ENCODE measurements at places on chromosomes 2 and 18. TPM values are rescaled to one million over a fixed set of nuclear protein-coding genes. Genes with fewer than 3 reads are reported as not detected.
A peak's percentile ranks its signal among the peaks of the same experiment; 100 is the strongest.

DNA sequence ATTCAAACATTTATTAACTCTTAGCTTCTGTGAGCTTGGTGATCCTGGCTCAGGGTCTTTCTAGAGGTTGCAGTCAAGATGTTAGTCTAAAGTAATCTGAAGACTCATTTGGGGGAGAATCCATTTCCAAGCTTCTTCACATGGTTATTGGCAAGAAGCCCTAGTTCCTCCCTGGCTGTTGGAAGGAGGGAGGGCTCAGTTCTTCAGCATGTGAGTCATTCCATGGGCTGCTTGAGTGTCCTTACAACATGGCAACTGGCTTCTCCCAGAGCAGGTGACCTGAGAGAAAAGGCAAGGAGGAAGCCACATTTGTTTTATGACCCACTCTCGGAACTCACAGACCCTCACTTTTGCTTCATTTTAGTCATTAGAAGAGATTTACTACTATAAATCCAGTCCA, 10.6 kb upstream of the C2orf74 start:
- DNase-seq, result no peak

GRCh38 chr2:23323917-23324680, 60.9 kb upstream of the KLHL29 start:
- DNase-seq, result no peak

DNA sequence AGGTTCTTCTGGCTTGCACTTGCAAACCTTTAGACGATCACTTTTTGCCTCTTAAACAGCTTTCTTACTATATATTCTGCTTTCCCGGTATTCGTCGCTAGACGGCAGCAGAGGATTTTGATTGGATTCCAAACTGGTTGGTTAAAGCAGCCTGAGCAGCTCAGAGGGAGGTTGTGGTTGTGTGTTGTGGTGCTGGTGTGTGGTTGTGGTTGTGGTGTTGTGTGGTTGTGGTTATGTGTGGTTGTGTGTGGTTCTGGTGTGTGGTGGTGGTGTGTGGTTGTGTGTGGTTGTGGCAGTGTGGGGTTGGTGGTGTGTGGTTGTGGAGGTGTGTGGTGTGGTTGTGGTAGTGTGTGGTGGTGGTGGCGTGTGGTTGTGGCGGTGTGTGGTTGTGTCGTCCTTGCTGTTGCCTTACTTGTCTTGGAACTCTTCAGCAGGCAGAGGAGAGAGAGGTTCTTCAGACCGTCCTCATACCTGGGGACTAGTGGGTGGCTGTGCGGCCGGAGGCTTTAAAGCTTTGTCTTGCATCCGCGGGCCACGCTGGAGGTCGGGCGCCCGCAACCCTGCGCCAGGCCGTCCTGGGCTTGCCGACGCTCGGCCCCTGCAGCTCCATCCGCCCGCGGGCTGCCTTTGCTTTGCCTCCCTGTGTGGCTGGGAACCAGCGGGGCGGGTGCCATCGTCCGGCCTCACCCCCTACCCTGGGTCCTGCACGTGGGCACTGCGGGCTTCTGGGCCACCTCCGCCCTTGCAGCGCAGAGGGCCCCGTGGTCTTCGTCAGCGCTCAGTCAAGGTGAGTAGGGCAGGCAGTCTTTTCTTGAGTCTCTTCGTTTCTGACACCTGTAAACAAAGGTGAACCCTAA, 190.8 kb downstream of the ARHGAP28 start:
- DNase-seq, result peak; percentile 63

DNA sequence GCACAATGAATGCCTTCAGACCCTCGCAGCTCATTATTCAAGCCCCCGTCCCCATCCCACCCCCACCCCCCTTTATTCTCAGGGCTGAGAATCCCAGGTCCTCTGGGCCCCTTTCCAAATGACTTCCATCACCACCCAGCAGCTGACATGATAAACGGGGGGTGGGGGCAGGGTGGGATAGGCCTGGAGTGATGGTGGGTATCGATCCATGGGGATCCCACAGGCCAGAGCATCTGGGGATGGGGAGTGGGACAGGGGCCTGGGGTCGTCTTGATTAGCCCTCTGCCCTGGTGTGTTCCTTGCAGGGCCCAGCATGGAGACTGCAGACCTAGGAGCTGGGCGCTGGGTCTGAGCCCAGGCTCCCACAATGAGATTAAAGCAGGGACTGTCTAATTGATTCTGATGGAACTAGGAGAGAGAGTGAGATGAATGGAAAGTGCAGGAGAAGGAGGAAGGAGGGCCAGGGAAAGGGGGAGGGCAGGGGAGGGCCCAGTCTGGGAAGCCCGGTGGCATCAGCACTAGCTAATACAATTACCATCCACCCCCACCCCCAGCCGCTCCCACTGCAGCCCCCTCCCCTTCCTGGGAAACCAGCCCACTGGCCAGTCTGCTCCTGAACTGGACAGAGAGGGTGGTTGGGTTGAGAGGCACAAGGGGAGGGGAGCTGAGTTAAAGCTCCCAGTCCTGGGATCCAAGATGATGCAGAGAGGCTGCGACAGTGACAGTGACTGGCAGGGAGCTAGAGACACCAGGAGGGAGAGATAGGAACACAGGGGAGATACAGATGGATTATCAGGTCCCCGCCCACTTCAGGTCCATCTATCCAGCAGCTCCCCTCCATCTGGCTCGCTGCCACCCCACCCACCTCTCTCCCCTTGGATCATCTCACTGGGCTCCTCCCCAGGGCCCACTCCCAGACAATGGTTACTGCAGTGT, 13.1 kb upstream of the TNS1 start:
- DNase-seq, result no peak

GRCh38 chr2:130261099-130261498, 62.9 kb upstream of the TUBA3E start:
- no peak for DNase-seq

- DNase-seq, result no peak
These were observed 42.2 kb downstream of the LPIN1 start for GRCh38 chr2:11788461-11789124.

DNA sequence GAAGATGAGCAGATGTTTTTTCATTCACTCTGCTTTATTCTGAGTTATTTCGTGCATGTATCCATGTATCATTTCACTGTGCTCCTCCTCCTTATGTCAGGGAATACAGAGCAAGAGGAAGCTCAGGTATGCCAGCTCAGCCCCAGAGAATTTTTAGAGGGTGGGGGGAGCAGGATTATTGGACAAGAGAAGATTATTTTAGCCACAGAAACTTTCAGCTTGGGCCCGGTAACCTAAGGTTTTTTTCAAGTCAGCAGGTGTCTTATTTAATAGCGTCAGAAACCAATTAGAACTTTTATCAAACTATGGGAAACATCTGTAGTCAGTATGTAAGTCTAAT, 232.9 kb upstream of the SIX3 start:
- no peak for DNase-seq

- DNase-seq, result no peak
These were observed 107.2 kb upstream of the L3MBTL4 start for GRCh38 chr18:6521803-6522418.

Gene TET3
- 5.1 TPM for total RNA-seq

Gene KCNG2
- total RNA-seq, result 2.6 TPM

- DNase-seq, result no peak
These were observed 7.1 kb downstream of the ATOH8 start for GRCh38 chr2:85760872-85761271.

Gene NOSTRIN
- total RNA-seq, result 22.9 TPM

DNA sequence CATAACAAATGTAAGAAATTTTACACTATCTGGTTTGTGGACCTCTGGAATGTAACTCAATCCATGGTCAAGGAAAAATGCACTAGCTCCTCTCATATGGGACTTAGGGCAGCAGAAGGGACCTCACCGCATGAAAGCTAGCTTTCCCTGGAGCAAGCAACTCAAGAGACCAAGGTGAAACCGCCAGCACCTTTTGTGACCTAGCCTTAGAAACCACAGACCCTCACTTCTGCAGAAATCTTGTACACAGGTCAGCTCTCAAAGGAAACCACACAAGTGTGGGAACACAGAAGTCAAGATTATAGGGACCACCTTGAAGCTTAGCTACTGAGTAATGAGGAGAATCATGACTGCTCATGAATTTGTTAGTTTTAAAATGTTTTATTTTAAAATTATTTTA, 222.5 kb downstream of the DLGAP1 start:
- no peak for DNase-seq

Data from umbilical cord (tissue), 2 donors.